ENCODE measurements at places on chromosomes 2 and 18. TPM values are rescaled to one million over a fixed set of nuclear protein-coding genes. Genes with fewer than 3 reads are reported as not detected.

The TBR1 gene
- total RNA-seq, result 0.11 TPM

The FOXI3 gene
- not detected for total RNA-seq

- peak; percentile 61 for DNase-seq
Observed at GRCh38 chr2:51013079-51013932, 18.6 kb downstream of the NRXN1 start.

DNA sequence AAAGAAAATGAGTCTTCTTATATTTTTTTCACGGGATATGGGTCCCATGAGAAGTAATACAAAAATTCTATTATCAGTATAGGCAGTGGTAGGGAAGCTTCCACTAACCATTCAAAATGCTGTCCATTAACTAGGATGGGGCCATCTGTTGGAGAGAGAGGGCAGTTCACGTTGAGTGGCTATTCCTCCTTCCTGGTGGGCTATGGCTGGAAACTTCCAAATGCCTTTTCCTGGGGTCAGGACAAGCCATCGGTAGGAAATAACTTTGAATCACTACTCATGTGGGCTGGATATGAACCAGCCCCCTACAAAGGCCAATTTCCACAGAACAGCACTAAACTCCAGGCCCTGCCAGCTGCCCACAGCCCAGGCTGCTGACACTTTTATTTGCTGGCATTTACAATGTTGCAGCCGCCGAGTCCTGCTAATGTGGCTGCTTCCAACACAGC lies 156.1 kb upstream of the HNRNPA3 start:
- DNase-seq, result no peak

DNA sequence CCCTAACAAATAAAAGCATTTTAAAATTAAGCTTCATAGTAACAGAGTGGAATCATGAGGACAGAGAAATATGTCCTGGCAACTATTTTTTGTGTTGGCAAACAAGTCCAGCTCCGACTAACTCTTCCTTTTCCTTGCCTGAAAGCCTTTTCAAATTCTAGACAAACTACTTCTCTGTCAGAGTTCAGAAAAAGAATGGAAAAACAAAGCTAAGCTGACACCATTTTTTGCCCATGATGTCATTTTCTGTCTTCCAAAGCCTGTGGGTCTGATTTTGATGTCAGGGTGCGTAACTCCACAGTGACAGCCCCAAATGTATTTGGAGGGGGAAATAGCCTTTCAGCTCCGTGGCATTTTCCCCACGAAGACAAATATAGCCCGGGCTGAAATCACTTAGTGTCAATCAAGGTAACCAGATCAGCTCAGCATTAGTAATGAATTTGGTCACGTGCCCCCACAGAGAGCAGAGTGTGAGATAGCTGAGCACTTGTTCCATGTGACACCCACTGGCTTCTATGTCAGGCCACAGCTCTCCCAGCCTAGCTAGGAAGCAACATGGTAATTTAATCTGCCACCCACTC lies 233.0 kb upstream of the SIX2 start:
- DNase-seq, result no peak

DNA sequence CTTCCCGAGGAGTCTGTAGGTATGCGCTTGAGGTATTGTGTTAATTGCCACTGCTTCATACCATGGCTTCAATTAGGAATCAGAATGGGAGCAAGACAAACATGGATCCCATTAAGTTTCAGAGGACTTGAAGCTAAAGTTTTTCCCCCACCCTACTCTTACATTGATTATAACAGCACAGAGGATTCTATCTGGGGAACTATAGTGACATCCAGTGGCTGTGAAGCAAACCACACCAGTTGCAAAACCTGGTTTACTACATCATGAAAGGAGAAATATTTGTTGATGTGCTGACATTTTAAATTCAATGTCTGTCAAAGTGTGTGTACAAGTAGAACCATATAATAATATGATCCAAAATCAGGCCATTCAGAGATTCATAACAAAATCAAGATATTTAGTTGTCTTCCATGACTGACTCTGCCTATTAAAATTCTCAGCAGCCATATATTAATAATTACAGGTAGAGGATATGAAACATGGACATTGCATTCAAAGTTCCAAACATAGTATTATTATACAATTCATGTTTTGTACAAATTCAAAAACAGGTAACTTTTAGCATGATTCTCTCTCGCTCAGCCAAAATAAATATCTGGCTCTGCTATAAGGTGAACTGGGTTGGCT lies 82.9 kb downstream of the GRB14 start:
- peak; percentile 13 for DNase-seq

DNA sequence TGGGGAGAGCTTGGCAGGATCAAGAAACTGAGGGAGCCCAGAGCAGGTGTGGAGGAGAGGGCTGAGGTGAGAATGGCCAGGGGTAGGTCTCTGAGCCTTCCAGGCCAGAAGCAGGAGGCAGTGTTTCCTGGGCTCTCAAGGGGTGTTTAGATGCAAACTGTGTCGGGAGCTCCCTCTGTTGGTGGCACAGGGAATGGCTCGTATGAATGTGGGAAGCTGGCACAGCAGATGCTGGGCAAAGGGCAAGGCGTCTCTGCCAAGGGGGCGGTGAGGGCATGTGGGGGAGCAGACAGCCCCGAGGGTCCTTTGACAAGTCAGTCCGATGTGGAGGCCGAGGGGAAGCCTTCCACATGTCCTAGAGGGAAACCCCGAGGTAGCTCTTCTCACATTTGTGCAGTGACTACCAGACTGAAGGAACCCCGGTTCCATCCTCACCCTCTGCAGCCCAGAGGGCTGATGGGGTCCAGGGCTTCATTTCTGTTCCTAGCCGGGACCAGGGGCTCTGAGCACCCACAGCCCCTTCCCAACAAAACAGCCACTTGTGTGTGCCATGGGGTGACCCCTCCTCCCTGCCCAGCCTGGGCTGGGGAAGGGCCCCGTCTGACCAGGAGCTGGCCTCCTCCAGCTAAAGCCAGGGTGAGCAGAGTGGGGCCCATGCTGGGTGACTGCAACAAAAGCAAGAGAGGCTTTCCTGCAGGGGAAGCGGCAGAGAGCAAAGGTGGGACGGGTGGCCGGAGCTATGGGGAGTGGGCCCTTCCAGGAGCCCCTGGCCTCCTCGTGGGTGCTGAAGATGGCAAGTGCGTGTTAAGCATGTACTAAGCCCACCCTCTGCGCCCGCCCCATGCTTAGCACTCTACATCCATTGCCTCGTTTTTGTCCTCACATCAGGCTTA lies 103.4 kb downstream of the SEPTIN10 start:
- DNase-seq, result peak; percentile 84

DNA sequence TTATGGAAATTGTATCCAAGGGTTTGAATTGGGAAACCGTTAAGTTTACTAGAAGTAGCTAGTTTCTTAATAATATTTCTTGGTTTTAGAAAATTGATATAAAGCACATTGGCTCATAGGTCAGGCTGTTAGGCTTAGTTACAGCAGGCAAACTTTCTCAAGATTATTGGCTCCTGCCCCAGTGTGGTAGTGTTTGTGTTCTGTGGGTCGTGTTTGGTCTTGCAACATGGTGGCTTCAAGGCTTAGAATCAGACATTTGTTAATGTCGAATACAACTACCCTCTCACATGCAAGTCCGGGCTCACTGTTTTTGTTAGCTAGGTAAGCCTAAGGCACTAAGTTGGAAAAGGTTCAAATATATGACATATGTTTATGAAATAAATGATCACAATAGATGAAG lies 19.6 kb downstream of the CERS6 start:
- no peak for DNase-seq

DNA sequence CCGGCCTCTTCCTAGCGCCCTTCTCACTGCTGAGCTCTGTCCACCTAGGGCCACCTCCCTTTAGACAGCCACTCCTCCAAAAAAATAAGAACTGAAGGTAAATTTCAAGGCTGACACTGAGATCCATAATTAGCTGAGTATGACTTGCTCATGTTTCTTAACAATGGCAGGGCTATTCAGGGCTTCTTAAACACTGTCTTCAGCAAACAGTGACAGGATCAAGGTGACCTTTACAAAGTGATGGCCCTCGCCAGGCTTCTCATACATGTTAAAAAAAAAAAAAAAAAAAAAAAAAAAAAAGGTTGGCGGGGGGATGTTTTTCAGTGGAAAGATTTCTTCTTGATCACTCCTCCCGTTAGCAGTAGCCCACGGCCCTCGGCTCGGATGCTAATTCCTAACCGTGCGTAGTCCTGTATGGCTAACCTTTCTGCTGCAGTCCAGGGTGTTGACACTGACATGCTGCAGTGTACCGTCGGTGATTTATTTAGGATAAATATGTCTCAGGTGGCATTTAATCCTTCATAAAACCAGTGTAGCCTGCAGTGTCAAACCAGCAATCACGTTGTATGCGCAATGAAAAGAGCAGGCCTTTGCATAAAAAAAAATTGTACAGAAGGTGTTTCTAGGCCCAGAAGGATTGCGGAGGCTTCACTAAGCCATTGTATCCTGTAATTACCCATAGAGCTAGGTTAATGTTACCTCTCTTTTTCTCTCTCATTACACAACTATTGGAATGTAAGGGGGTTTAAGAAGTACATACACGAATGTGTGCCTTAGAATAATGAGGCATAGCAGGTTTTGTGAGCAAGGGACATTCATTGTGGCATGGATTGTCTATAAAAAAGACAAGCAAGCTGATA lies 142.7 kb downstream of the PTGR3 start:
- DNase-seq, result no peak

DNA sequence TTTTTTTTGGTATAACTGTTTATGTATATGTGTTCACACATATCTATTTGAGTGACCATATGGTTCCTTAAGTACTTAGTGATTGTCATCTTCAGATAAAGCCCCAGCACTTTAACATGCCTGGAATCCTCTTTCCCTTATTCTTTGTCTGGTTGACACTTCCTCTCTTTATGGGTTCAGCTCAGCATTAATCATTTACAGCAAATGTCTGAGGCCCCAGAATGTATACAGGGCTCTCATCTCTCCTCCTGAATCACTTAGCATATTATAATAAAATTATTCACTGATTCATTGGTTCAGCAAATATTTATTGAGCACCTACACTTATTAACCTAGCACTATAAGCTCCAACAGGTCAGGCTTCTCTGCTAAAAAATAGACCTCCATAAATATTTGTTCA lies 43.5 kb upstream of the CD28 start:
- DNase-seq, result no peak
